Activated CD4-positive, alpha-beta T cell treated with anti-CD3 and anti-CD28 coated beads for 36 hours (primary cell): ENCODE measurements at places on chromosomes 3 and 15. TPM values are rescaled to one million over a fixed set of nuclear protein-coding genes. Genes with fewer than 3 reads are reported as not detected.

The SAMD7 gene
- total RNA-seq: not detected

The ACSBG1 gene
- total RNA-seq: not detected

The AMOTL2 gene
- total RNA-seq: 0.32 TPM

The SH2D7 gene
- total RNA-seq: not detected

The CCDC50 gene
- total RNA-seq: 26.5 TPM

The AMT gene
- 4.1 TPM for total RNA-seq

The MESP2 gene
- 0.14 TPM for total RNA-seq

The MME gene
- not detected for total RNA-seq

The FAM43A gene
- 5.1 TPM for total RNA-seq

The CPLX3 gene
- not detected for total RNA-seq

The NPAP1 gene
- not detected for total RNA-seq

The ADIPOQ gene
- not detected for total RNA-seq

The PAK6 gene
- total RNA-seq: 0.53 TPM

The TRPM7 gene
- total RNA-seq: 41.4 TPM

The PLA2G4F gene
- total RNA-seq: not detected

The AHSG gene
- total RNA-seq: not detected

DNA sequence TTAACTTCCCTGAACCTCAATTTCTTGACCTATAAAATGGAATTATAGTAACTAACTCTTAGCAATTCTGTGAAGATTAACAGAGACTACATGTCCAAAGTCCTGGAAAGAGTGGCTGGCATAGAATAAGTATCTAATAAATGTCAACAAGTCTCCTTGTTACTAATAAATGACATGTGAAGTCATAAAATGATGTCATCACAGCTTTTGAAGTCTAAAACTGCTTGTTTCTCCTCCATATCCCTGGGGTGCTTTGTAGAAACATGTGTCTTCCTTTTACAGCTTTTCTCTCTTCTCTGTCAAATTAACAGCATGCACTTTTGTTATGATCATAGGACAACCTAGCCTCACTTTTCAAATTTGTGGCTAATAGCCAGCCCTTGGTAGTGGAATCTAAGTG, 510.2 kb downstream of the NTRK3 start:
- DNase-seq: no peak

DNA sequence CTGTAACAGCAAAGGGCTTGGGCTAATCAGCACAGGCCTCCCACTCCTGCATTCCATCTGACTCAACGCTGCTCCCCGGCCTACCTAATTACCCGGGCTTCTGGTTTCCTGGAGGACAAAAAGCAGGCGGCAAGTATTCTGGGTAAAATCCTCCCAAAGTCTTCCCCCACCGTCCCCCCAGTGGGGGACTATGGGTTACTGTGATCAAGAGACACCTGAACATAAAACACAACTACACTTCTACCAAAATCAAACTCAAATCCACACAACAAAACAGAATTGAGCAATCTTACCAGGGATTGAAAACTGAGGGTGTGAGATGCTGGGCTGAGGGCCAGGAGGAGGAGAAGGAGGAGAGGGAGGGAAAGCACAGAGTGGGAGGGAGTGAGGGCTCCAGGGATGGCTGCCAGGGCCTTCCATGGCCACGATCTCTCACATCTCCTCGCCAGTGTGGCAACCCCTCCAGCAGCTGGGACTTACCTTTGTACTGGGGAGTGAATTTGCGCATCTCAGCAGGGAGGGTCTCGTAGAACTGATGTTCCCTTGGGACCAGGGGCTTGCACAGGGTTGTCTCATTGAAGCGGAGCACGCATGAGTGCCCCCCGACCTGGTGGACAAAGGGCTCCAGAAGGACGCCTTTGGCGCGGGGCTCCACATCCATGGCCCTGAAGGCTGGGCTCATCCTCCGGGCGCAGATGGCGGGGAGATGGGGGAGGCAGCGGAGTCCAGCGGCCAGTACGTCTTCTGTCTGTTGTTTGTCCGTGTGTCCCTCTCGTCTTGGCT, 9.1 kb upstream of the NCKIPSD start:
- no peak for DNase-seq

DNA sequence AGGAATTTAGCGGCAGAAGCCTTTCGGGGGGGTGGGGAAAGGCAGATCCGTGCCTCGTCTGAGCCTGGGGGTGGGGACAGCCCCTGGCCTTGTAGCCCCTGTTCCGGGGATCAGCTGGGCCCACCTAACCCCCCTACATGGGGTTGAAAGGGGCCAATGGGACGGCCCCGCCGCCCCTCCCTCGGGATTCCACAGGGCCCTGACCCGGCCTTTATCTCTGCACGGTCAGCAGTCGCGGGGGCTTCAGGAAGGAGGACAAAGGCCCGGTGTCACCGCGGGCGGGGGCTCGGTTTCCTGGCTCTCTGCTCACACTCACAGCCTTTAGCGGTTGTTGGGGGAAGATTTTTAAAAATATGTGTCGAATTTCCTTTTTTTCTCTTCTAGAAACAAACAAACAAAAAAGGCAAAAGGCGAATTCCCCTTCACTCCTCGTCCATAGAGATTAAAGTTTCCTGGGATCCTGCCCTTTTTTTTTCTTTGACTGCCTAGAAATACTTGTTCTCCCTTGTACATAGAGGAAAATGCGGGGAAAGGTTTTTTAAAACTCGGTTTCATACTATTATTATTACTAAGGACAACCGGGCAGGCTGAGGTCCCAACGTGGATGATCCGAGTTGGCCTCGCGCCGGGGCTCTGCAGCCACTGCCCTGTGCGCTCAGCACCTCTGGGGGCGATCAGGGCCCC, 7.9 kb downstream of the FOXL2 start:
- DNase-seq: no peak

GRCh38 chr3:131749826-131750225, 247.1 kb upstream of the MRPL3 start:
- no peak for DNase-seq

DNA sequence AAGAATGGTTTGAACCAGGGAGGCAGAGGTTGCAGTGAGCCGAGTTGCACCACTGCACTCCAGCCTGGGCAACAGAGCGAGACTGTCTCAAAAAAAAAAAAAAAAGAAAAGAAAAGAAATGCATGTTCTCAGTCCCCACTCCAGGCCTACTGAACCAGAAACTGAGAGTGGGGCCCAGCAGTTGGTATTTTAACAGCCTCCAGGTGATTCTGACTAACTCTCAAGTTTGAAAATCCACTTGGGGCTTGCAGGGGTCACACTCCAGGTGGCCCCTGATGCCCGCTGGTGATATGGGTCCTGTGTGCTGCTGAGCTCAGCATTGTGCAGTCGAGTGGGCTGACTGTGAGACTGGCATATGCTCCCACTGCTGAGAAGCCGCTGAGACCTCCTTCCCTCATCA, 133.7 kb upstream of the C2CD4B start:
- DNase-seq: no peak

GRCh38 chr3:127915937-127916493, 983 bp downstream of the KBTBD12 start:
- no peak for DNase-seq

DNA sequence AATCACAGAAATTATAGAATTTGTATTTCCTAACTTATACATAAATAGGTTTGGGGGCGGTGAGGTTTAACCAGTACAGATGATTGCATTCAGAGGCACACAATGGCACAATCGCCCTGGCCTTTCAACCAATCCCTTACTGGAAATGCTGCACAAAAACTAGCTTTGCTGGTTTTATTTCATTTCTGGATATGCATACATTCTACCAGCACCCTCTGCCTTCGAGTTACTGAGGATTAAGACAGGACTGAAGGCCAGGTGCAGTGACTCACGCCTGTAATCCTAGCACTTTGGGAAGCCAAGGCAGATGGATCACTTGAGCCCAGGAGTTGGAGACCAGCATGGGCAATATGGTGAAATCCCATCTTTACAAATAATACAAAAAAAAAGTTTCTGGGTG, 336.1 kb downstream of the ARRDC4 start:
- DNase-seq: no peak

- no peak for DNase-seq
These were observed 347.4 kb upstream of the ADAMTS9 start for GRCh38 chr3:65035246-65035645.

DNA sequence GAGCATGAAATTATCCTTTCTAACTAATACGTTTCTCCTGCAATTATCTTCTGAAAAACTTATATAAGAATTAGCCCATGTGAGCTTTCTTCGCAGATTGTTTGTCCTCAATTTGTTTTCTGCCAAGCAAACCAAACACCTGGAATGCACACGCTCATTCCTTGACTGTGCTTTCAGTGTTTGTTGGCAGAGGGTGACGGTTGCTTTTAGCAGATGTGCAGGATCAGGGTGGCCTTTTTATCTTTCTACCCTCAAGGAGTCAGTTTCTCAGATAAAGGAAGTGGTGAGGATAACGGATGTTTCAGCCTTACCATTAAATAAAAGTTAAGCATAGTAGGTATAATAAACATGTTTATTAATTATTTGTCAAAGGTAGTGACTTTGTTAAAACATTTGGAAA, 15.2 kb downstream of the ARPP21 start:
- DNase-seq: no peak

GRCh38 chr3:168422843-168423242, 327.1 kb upstream of the GOLIM4 start:
- no peak for DNase-seq

- DNase-seq: no peak
These were observed 394.9 kb upstream of the WNT5A start for GRCh38 chr3:55882006-55882405.

DNA sequence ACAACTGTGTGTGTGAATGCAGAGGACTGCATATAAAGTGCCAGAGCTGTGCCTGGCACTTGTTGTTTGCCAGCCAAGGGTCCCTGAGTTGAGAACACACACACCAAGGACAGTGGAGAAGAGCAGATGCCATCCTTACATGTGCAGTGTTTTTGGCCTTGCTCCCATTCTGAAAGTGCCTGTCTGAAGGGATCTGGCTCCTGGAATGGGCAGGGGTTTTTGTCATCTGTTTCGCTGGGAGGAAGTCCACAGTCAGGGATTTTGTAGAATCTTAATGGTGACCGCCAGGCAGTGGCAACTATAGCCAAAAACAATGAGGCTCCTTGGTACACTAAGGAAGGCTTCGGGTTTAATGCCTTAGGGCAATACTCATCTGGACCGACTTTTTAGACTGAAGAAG, 63.7 kb downstream of the DUT start:
- DNase-seq: no peak

GRCh38 chr3:3665961-3666640, 133.1 kb upstream of the LRRN1 start:
- DNase-seq: no peak

DNA sequence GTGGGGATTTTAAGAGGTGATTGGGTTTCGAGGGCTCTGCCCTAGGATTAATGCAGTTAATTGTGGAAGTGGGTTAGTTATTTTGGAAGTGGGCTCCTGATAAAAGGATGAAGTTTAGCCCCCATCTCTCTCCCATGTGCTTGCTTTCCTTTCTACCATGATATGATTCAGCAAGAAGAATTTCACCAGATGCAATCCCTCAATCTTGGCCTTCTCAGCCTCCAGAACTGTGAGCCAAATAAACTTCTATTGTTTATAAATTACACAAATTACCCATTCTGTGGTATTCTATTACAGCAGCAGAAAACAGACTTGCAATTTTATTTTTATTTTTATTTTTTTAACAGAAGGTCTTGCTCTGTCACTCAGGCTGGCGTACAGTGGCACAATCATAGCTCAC, 27.3 kb upstream of the UBE2E1 start:
- no peak for DNase-seq

DNA sequence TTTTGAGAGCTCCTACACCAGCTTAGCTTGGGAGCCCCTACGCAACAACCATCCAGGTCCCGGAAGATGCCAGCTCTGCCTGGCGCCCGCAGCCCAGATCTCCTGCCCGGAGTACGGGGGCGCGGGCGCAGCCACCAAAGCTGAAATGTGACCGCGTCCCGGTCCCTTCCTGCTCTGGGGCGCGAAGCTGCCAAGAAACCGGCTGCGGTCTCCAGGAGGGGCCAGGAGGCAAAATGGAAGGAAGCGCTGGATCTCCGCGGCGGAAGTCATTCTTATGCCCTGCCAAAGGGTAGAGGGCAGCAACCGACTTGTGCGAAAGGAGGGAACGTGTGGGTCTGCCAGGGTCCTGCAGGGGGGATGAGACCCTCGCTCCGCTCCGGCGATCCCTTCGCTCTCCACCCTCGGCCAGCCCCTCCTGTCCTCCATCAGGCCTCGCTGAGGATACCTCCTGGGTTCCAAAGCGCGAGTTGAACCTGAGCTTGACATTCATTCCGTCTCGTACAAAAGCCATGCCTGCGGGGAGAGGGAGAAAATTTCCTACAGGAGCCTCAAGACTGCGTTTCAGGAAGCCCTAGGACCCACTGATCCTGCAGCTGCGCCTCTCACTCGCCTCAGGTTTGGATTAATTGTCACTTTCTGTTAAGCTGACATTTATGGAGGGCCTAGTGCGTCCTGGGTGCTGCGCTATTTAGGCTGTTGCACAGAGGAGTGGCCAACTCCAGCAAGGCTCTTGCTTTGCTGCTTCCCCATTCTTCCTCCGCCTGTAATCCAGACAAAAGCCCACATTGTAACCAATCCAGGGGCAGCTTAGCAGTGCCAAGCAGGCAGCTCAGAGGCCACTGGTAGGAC, 98.3 kb upstream of the VGLL3 start:
- DNase-seq: peak; percentile 34

- DNase-seq: no peak
These were observed 69.5 kb upstream of the MBNL1 start for GRCh38 chr3:152199102-152199840.

DNA sequence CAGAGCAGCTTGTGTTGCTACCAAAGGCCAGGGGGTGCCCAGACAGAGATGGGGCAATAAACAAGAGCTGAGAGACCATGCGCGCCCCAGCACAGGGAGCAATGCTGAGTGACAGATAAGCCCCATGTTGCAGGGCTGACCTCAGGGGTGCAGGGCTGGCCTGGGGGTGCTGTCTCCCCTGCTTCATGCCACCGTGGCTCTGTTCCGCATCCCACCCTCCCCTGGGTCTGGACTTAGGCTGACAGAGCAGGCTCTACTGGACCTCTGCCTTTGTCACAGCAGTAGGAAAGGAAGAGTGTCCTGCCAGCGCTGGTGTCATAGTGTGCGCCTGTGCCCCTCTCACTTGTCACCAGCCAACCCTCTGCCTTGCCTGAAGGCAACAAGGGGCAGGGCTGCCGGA, 67.4 kb upstream of the IQSEC1 start:
- no peak for DNase-seq

- DNase-seq: no peak
These were observed 642 bp downstream of the COX5A start for GRCh38 chr15:74937272-74937589.

GRCh38 chr3:157500232-157500631, 3.0 kb downstream of the VEPH1 start:
- no peak for DNase-seq

- DNase-seq: peak; percentile 75
These were observed 472.8 kb downstream of the SHQ1 start for GRCh38 chr3:72375237-72376076.

GRCh38 chr3:5186858-5187155, 700 bp upstream of the EDEM1 start:
- no peak for DNase-seq

- no peak for DNase-seq
These were observed 105.6 kb upstream of the ZBTB20 start for GRCh38 chr3:115252679-115253078.

- no peak for DNase-seq
These were observed 4.8 kb downstream of the SEMA4B start for GRCh38 chr15:90205886-90206285.
